ENCODE measurements at places on chromosomes 1 and 21. TPM values are rescaled to one million over a fixed set of nuclear protein-coding genes. Genes with fewer than 3 reads are reported as not detected.

- DNase-seq, result no peak
These were observed 5.8 kb downstream of the VWA1 start for GRCh38 chr1:1441002-1441888.

The PRR9 gene
- not detected for total RNA-seq

DNA sequence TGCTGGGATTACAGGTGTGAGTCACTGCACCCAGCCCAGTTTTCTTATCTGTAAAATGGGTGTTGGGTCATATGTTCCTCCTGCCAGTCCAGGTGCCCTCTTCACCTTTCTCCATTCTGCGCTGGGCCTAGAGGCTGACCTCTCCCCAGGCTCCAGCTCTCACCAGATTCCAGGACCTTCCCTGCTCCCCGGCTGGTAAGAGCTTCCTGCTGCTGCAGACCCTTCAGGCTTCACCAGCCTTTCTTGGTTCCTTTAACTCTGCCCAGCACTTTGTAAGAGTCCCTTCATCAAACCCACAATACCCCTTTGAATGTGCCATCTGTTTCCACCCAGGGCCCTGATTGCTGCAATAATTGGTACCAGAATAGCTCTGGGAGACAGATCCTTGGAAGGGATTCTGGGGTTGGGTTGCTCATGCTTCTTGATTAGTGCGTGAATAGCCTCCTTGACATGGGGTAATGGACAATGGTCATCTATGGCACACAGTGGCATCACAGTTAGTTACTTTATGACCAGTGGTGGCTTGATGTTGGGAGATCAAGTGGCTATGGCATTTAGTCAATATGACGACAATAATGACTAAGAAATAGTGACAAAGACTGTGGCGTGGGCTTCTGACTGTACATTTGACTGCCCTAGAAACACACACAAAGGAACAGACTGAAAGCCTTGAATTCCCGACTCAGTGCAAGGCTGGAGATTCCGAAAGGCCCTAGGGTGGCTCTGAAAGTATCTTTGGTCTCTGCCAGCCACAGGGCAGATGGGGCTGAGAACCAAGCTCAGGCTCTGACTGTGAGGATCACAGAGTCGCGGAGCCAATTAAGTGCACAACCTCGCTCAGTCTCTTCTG lies 67.3 kb downstream of the SLC9A1 start:
- no peak for DNase-seq

GRCh38 chr1:74681001-74681400 lies 7.4 kb upstream of the ERICH3 start:
- no peak for DNase-seq

The FMO2 gene
- 0.94 TPM for total RNA-seq

- no peak for DNase-seq
These were observed 14.5 kb upstream of the CDC42 start for GRCh38 chr1:22038036-22038435.

The MSH4 gene
- total RNA-seq, result 0.68 TPM

The IGSF9 gene
- total RNA-seq, result not detected
